ENCODE measurements at places on chromosomes 13 and 19.

DNA sequence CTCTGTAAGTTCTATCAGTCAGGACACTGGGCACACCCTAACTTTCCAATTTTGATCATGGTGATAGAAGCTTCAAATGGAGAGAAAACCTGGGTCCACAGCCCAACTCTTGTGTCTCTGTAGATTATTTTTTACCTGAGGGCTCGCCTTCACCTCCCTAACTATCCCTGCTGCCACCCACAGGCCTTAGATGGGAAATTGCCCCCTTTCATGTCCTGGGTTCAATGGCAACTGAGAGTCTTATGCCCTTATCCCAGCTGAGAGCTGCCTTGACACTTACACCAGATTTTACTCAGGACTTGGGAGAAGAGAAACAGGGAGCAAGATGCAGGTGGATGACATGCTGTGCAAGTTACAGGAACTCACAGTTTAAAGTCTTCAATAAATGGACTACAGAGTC, 81.7 kb downstream of the RAP2A start:
- no peak for DNase-seq

- no peak for DNase-seq
Observed at GRCh38 chr13:25213715-25214114, 41.6 kb upstream of the AMER2 start.

DNA sequence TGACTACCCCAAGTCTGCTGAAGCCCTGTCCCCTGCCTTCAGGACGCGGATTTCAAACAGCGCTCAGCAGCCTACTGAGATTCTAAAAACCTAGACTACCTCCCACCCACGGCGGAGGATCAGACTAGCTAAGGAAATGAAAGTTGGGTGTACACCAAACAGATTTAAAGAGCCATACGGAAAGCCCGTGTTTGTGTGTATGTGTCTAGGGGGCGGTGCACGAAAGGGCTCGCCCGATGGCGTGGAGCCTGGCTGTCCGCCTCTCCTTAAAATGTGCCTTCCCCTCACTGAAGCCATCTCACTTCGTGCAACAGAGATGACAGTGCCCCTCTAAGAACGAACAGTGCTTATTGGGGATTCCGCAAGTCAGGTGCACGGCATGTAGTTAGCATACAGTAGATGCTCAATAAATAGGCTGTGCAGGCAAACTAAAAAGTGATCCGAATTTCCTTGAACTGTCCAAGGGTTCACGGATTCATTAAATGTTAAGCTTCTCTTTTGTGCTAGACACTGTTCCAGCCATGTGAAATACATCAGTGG, 639 bp downstream of the LENG1 start:
- DNase-seq: no peak

DNA sequence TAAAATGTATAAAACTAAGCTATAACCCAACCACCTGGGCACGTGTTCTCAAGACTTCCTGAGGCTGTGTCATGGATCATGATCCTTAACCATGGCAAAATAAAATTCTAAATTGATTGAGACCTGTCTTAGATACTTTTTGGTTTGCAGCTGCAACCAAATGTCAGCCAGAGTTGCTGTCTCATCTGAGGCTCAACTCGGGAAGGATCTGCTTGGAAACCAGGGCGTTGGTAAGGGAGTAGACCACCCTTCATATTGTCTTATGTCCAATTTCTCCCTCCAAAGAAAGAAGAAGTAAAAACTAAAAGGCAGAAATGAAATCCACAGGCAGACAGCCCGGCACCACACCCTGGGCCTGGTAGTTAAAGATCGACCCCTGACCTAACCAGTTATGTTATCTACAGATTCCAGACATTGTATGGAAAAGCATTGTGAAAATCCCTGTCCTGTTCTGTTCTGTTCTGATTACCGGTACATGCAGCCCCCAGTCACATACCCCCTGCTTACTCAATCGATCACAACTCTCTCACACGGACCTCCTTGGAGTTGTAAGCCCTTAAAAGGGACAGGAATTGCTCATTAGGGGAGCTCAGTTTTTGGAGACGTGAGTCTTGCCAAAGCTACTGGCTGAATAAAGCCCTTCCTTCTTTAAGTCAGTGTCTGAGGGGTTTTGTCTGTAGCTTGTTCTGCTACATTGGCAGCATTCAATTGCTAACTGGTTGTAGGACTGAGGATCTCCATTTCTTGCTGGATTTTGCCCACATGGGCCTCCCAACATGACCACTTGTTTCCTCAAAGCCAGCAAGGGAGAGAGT, 22.9 kb upstream of the IGSF23 start:
- DNase-seq: no peak

DNA sequence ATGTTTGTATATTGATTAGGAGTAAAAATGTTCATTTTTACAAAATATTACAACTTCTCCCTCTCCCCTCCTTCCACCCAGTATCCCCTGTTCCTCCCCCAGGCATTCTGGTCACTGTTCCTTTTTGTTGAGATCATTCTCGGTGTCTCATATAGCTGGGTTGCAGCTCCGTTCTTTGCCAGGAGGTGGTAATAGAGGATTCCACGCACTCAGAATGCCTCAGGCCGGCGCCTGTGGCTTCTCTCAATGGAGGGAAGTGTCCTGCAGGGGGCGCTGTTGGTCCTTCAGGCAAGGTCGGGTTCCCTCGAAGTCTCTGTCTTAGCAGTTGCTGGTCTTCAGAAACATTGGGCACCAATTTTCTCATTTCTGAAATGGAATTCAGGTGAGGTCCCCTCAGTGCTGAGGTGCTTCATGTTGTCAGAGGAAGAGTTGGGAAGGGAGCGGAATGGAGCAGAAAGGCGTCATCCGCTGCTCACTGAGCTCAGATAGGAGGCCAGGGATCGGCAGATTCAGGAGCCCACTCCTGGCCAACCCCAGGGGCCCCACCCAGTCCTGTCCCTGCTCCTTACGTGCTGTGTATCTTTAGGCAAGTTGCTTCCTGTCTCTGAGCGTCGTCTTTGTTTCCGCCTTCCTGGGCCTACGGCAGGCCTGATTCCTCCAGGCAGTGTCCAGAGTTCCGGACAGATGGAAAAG, 10.3 kb upstream of the GARIN5A start:
- no peak for DNase-seq

DNA sequence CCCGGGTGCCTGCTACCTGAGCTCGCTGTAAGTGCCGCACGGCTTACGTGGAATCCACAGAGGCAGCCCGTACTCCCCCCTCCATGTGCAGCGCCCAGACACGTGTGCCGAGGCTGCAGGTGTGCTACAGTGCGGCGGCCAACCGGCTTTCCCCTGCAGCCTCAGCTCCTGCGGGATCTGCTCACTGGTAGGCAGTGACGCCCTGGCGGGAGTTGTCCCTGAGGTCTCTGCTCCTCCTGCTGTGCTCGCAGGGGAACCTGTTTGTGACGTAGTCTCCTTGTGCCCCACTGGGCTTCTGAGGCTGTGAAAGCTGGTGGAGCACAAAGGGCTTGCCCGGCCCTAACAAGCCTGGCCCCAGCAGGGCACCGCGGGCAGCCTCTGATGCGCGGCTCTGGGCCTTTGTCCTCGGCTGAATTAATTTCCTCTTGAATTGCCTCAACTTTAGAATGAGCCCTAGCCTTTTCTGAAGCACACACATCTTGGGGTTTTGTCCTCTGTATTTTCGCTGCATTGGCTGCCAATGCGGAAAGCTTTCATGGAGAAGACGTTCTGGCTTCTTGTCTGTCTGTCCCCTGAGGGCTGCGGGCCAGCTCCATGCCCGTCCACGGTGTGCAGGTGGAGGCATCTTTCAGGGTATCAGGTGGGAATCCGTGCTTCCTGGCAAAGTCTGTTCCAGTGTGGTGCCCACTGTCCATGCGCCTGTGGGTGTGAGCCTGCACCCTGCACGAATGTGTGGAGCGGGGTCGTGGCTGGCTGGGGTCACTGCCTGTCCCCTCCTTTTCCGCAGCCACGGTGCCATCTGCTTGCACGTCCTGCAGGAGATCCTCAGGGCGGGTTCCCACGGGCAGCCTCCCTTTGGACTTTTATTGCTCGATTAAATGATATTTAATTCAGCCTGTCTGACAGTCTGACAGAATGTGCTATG, 77.3 kb upstream of the MCF2L start:
- no peak for DNase-seq

Data from activated CD8-positive, alpha-beta memory T cell treated with anti-CD3 and anti-CD28 coated beads for 1 hour (primary cell).